ENCODE measurements at places on chromosomes 2 and 18.

DNA sequence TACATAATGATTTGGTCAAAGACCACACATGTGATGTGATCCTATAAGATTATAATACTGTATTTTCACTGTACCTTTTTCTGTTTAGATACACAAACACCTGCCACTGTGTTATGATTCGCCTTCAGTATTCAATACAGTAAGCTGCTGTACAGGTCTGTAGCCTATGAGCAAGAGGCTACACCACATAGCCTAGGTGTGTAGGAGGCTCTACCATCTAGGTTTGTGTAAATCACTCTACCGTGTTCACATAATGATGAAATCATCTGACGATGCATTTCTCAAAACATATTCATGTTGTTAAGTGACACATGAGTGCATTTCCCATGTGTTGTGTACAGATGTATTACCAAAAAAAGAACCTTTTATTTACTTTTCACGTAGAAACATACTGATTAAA is 74.5 kb downstream of the USP40 start:
- DNase-seq: no peak

DNA sequence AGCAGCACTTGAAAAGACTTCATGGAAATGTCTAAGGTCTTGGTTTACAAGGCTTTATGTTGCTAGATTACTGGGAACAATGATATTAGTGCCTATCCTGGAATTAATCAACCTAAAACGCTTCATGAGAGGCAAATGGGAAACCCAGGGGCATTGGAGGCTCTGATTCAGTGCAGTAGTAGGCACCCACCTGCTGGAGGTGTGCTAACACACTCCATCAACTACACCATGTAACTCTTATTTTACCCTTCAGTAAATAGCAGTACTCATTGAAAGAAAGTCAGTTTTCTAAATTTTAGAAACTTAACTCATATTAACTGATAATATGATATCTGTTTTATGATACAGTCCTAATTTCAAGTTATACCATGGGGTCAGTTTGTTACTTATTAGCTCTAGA is 17.4 kb upstream of the HNRNPA3 start:
- no peak for DNase-seq

DNA sequence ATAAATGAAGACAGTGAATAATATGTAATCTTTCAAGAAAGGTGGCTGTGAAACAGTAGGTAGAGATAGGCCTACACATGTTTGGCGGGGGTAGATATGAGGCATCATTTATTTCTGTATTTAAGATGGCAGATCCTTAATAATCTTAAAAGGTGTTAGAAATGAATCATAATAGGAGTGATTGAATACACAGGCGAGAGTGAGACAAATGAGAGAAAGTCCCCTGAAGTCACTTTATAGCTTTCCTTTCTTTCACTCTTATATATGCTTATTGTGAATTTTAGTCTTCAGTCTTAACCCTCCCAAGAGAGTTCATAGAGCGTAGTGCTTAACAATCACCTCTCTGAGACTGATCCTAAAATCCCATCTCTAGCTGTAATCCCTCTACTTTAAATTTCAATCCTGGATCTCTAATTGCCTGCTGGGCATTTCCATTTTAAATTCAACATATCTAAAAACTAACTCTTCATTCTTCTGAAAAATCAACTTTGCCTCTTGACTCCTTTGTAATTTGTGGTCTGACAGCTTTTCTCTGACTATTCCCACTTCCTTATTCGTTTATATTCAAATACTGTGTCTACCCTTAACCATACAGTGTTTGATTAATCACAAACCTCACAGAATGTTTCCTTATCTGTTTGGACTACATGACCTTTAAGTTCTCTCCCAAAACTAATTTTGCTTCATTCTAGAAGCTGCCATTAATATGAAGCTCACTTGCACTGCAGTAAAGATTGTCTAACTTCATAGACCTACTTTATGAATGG is 463.7 kb upstream of the FSIP2 start:
- DNase-seq: no peak

DNA sequence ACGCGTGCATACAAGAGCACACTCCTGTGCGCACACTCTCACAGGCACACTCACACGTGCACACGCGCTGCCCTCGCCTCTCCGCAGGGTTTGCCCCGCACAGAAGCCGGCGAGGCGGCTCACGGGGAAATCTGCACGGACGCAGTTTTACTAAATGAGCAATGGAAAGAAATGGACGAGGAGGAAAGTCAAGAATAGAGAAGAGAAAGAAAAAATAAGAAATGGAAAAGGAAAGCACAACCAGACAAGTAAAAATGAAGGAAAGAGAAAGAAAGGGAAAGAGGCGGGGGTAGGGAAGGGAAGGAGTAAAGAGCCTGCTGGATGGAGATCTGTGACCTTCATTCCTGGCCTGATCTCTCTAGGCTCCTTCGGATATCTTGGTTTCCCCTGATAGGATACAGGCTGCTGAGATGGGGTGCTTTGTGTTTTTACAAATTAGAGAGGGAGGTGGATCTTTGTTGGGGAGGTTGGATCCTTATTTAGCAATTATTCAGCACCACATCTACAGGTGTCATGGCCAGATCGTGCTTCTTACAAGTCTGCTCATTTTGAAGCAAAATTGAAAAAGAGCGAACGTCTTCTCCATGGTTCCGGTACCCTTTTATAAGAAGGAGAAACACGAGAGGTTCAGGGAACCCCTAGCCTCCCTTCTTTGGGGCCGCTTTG is 693 bp upstream of the LRP2 start:
- no peak for DNase-seq

DNA sequence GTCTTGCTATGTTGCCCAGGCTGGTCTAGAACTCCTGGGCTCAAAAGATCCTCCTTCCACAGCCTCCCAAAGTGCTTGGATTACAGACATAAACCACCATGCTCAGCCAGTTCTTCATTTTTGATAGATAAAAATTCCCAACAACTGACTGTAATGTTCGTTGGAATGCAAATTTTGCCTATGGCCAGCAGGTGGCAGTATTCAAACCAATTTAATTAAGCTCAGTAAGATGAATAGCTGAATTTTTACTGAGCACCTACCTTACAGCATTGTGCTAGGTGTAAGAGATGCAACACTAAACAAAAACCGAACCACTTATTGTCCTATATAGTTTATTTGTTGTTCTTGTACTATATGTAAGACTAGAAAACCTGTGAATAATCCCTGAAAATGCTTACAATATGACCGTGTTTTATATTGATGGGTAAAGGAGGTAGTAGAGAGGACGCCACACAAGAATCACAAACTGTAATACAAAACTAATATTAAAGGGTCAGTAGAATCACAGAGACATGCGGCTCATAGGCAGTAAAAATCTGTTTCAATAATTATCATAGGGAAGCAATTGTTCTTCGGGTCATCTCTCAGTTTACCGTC is 8.2 kb upstream of the TMEM182 start:
- peak; percentile 47 for DNase-seq

- DNase-seq: no peak
Observed at GRCh38 chr2:30979822-30980245, 158.4 kb downstream of the GALNT14 start.

- no peak for DNase-seq
Observed at GRCh38 chr2:158095912-158096311, 5.8 kb upstream of the UPP2 start.

DNA sequence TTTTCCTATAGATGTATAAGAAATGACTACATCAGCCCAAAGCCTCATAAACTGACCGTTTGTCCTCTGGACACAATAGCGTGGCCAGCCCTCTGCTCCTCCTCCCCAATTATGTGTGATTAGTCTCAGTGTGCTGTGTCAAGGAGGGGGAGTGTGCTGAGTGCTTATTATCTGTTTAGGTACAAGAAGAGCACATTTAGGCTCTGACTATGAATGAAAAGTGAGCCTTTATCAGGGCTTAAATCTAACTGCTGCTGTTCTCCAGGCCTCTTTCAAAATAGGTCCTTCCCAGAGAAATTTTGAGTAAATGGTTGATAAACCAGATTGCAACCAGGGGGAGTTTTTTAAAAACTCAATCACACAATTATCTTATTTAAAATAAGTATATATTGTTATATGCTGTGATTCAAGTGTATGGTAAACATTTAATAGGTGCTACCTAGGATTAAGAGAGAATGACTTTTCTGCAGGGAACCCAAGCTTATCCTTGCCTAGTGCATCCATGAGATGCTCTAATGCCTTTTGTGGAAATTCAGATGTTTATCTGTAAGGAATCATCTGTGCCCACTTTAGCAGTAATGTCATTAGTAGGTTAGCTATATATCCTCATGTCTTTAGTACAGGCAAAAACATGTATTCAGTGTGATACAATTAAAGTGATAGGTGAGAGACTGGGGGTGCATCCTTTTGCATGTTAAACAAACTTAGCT is 168.7 kb upstream of the SIX3 start:
- DNase-seq: no peak

DNA sequence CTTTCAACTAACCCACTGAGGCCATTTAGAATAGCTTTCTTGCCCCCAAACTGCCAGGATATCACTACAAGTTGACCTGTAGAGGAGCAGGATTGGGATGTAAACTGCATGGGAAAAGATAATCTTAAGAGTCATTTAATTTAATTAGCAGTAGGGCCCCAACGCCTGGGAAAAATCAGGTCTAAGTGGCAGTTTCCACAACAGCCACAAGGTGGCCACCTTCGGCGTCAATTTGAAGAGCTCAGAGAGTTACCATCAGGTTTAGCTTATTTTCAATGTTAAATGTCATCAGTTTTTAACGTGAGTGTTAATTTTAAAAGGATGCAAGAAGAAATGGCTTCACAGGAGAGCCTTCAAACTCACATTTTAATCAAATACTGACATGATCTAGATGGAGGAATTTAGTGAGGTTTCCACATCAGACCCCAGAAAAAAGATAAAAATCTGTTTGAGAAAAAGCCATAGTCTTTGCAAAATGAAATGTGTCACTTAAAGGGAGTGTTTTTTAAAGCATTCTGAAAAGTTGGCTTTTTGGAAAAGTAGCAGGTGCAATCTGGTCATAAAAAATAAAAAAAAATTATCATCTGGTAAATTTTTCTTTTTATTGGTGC is 77.3 kb upstream of the UPP2 start:
- peak; percentile 36 for DNase-seq

- DNase-seq: no peak
Observed at GRCh38 chr18:57660961-57661360, 39.3 kb upstream of the NARS1 start.

DNA sequence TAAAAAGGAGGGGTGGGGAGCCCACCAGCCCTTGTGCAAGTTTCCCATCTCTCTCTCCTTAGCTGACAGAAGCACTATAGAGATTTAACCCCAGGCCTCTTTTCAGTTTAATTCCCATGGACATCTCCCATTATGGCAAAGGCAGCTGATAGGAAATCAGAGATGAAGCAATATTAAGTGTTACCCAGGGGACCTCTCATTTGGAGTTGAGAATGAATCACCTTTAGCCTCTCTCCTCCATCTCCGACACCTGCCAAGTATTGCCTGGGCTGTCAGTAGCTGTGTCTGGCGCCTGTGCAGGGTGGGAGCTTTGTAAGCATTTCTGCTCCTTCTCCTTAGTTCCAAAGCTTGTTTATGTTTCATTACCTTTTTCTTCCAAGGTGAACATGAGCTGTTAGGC is 109.0 kb downstream of the AQP4 start:
- DNase-seq: no peak

DNA sequence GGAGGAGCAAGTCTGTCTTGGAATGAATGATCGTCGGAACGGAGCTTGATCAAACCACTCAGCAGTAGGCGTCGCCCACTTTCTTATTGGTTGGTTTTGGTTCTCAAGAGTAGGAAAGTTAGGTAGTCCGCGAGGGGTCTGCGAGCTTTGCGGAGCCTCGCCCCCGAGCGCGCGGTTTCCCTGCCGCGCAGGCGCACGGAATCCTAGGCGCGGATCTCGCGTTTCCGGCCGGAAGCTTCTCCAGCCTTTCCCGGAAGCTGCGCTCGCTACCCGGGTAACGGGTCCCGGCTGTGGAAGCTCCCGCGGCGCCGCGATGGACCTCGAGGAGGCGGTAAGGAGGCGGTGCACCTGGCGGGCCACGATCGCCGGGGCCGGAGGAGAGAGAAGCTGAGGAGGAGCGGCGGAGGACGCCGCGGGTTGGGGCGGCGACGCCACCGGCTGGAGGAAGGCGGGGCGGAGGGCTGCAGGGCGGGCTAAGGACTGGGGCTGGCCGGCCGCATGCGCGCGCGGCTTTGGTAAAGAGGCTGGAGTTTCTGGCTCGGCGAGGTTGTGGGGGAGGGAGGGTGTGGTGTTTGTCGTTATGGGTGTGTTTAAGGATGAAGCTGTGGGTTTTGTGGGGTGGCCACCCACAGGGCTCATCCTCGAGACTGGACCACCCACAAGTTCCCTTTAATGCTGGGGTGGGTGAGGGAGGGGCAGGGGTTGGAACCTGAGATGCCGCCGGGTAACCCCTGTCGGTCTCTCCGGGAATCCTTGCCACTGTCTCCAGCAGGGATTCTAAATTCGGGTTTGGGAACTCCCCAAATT is at the start of gene TAF1B:
TAF1B (plus strand) TSS at position 246 of the 807 bp plus-strand sequence; CDS start at position 314, 68 bp downstream.
- peak; percentile 87 for DNase-seq

DNA sequence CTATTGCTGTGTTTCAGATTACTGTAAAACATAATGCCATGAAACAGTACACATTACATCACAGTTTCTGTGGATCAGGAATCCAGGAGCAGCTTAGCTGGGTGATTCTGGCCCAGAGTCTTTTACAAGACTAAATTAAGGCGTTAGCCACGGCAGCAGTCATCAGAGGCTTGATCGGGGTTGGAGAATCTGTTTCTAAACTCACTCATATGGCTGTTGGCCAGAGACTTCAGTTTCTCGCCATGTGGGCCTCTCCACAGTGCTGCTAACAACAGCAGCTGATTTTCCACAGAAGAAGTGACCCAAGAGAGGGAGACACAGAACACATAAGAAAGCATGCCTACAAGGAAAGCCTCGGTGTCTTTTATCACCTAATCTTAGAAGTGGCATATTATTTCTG is 89.2 kb upstream of the MYO3B start:
- DNase-seq: no peak

DNA sequence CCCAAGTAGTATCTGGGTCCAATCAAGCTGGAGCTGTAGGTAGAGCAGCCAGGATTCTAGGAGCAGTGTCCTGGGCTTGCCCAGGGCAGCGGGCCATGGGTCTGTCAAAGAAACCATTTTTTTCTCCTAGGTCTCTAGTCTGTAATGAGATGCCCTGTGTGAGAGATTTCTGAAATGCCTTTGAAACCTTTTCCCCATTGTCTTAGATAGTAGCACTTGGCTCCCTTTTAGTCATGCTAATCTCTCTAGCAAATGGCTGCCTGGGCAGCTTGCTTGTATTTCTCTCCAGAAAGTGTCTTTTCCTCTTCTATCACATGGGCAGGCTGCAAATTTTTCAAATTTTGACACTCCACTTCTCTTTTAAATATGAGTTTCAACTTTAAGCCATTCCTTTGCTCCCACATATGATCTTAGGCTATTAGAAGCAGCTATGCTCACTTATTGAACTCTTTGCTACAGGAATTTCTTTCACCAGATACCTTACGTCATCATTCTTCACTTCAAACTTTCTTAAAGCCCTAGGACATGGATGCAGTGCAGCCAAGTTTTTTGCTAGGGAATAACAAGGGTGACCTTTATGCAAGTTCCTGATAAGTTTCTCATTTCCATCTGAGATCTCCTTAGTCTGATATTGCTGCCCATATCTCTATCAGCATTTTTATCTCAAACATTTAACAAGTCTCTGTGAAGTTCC is 890.2 kb upstream of the VRK2 start:
- DNase-seq: no peak
